Activated CD4-positive, alpha-beta T cell treated with anti-CD3 and anti-CD28 coated beads, Interleukin-2, amount 10 ng/mL, durations not matched to agents 7 days and 5 days (primary cell): ENCODE measurements at places on chromosomes 7 and 10. TPM values are rescaled to one million over a fixed set of nuclear protein-coding genes. Genes with fewer than 3 reads are reported as not detected.

Gene TACR2
- total RNA-seq = not detected

Gene AKR1C8
- total RNA-seq = 0.50 TPM

DNA sequence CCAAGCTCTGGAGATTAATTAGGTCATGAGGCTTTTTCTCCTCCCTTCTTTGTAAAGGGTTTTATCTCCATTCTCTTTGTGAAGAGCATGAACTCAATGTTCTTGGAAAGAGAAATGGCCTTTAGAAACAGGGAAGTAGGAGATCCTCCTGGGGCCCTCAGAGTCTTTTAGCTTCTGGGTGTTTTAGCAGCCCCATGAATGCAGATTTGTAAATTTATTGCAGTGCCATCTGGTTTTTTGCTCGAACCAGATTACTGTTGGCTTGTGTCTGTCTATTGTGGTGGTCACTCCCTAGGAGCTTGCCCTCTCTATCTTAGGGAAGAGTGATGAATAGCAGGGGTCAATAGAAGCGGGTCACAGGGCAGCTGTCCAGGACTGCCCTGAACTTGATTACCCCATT lies 110.6 kb downstream of the BTRC start:
- no peak for DNase-seq

- DNase-seq = no peak
Observed at GRCh38 chr10:128883231-128884032, 583.6 kb upstream of the MGMT start.

DNA sequence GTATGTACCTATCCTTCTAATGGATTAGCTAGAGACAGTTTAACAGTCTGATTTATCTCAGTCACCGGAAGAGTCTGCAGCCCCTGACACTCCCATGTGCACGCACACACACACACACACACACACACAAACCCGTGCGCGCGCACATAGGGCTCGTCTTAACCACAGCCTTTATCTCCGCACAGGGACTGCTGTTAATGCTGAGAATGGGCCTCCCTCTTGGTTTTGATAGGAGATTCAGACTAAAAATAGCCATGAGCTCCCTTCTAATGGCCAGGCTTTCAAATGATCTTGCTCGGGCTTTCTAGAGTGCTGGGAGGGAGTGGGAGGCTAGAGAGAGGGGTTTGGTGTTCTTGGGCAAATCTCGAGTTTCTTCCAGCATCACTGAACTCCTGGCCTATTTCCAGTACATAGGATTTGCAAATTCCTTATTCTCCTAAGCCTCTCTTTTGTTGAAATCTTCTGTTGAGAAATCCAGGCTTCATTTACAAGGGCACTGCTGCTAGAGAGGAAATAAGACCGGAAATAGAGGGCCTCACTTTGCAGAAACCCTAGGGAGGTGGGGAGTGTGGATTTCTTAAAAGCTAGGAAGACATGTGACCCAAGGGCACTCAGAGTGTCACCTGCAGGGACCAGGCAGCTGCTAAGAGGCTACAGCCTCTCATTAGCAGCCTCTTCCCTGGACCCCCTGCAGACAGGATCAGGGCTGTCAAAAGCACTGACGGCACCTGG lies 2.4 kb downstream of the TMEM72 start:
- peak; percentile 27 for DNase-seq
